ENCODE measurements at places on chromosomes 5 and 9.

GRCh38 chr9:134185536-134186011 is 21.2 kb upstream of the RNU6ATAC start:
- DNase-seq, result peak; percentile 41

GRCh38 chr9:125110464-125110863 is 32.9 kb downstream of the SCAI start:
- no peak for DNase-seq

GRCh38 chr5:10592601-10593000 is 28.7 kb downstream of the ANKRD33B start:
- DNase-seq, result no peak

DNA sequence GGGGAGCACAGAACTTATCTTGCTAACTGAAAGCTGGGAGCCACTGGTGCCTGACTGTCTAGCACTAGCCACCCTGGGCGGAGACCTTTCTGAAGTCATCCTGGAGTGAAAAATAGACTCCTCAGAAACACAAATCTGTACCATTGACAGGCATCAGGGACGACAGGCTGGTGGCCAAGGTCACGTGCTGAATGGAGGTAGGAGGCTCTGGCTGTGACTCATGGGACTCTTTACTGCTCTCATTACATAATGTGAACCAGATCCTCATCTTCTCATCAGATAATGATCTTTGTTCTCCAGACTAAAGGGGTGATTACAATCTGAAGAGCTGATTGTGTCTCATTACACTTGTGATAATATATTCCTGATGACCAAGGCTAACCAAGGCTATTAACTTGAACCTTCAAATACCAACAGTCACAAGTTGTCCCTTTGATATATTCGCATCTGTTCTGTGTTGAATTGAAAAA is 91.8 kb downstream of the SEMA5A start:
- DNase-seq, result no peak
